ENCODE measurements at places on chromosomes 4 and X.

- DNase-seq, result no peak
Observed at GRCh38 chr4:93179044-93179443, 649.5 kb upstream of the ATOH1 start.

- DNase-seq, result no peak
Observed at GRCh38 chr4:156280686-156281085, 327.0 kb upstream of the CTSO start.

DNA sequence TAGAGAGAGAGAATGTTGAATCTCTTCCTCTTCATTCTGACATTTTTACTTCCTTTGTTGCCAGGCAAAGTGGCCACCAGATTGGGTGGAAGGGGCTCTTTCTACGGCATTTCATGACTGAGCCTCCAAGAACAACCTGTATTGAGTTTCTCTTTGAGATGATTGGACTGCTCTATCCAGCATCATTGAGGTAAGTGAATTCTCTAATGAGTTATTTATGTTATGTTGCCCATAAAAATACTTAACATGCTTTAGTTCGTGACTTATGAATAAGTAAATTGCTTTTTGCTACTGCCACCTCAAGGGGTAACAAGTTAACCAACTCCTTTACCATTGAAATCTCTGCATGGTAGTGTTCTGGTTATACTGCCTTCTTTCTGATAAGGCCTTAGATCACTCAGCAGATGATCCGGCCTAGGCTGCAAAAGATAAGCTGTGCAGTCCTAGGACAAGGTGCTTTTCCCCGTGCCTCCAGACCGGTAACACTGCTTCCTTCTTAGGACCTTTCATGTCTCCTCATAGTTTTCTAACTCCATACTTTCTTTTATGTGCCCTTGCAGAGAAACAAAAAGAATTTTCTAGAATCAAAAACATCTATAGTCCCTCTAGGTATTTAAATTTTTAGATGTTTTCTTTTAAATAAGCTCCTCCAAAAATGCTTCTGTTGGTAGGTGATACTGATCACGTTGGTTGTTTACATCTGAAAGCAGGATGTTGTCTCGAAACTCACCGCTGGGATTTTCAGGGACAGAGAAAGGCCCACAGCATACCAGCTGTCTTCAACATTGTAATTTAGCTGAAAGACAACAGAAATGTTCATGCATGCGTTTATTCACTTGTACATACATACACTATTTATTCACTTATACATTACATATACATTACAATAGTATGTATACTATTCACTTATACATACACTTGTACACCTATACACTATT is 157.1 kb upstream of the RBPJ start:
- no peak for DNase-seq

- DNase-seq, result no peak
Observed at GRCh38 chr4:161320377-161320776, 843.4 kb downstream of the FSTL5 start.
